Renal pelvis (tissue), 12 donors: ENCODE measurements at places on chromosomes 12 and 14. TPM values are rescaled to one million over a fixed set of nuclear protein-coding genes. Genes with fewer than 3 reads are reported as not detected.
A peak's percentile ranks its signal among the peaks of the same experiment; 100 is the strongest.

GRCh38 chr12:107399046-107399445 is 286.6 kb upstream of the PWP1 start:
- DNase-seq, result no peak

DNA sequence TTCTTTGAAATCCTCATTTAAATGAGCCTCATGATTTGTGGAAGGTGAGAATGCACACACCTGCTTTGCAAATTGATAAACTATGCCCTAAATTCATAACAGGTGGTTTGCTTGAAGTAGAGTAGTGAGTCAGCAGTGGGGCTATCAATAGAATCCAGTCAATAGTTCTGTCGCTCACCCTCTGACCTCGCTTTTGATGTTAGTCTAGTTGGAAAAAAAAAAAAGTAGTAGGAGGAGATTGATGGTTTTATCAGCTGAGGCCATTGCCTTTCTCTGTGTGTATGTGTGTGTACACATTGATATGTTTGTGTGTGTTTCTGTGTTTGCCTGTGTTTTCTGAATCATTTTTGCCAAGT is 267.3 kb downstream of the SNAPC1 start:
- no peak for DNase-seq

- DNase-seq, result no peak
These were observed 77.0 kb downstream of the EPS8 start for GRCh38 chr12:15712160-15712559.

TSPAN11 gene
- polyA plus RNA-seq, result 6.3 TPM

DNA sequence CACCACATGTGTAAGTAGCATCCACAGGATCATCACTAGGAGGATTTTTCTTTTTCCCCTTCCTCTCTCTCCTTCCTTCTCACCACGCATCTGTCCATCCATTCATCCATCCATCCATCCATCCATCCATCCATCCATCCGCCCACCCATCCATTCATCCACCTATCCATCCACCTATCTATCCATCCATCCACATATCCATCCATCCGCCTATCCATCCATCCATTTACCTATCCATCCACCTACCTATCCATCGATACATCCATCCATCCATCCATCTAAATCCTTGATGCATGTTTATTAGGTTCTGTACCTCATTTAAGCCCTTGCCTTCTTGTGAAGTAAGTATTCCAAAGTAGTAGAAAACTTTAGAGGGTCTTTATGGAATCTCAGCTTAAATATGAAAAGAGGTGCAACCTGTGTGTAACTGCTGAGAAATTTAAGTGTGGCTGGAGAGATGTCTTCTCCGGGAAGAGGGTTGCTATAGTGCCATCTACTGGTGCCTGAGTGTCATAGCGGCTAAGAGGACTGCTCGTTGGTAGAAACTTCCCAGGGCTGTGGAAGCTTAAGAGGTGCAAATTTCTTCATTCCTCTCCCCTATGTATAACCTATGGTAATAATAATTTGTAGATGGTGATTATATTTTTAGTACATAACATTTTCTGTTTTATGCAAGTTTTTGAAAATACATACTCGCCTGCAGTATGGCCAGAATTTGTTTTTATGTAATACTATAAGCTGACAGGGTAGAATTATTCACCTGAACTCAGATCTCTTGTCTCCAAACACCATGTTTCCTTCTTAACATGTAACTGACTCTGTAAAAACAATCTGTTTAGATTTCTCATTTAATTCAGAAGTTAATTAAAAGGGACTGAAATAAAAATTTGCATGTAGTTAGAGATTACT is 46.0 kb downstream of the MYO1H start:
- peak; percentile 52 for DNase-seq

SIX6 gene
- not detected for polyA plus RNA-seq

DNA sequence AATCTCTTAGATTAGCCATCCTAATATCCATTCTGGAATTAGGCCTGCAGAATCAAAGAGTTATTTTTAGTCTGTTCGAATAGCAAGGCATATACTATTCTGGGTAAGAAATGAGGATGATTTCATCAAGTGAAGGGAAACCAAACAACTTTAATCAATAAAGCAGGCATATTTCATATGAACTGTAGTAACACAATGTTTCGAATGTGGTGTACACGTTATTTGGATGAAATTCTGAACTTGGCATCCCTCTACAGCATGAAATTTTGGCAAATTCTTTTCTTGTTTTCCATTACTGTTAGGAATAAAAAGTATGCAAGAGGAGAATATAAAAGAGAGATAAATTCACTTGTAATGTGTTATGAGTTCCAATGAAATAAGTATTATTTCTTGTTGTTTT is 1233.3 kb upstream of the SEL1L start:
- no peak for DNase-seq

SCN8A gene
- 1.6 TPM for polyA plus RNA-seq

ANKRD13A gene
- 33.7 TPM for polyA plus RNA-seq

DNA sequence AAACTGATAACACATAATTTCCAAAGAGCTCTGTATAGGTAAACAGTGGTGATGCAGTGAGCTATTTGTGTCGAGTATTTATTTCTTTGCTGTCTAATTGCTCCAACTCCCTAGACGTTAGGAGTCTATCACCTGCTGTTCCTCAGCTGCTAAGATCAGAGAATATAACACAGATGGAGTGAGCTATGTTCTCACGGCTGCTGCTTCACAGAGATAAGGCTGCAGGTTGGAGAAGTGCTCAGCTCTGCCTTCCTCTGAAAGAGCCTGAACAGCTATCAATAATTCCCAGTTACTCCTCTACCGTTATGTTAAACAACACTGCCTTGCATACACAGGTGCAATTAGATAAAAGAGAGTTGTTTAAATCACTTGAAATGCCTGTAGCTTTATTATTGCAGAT is 103.2 kb upstream of the MDGA2 start:
- no peak for DNase-seq

GRCh38 chr14:77143071-77143470 is 1.5 kb upstream of the ZDHHC22 start:
- no peak for DNase-seq

DNA sequence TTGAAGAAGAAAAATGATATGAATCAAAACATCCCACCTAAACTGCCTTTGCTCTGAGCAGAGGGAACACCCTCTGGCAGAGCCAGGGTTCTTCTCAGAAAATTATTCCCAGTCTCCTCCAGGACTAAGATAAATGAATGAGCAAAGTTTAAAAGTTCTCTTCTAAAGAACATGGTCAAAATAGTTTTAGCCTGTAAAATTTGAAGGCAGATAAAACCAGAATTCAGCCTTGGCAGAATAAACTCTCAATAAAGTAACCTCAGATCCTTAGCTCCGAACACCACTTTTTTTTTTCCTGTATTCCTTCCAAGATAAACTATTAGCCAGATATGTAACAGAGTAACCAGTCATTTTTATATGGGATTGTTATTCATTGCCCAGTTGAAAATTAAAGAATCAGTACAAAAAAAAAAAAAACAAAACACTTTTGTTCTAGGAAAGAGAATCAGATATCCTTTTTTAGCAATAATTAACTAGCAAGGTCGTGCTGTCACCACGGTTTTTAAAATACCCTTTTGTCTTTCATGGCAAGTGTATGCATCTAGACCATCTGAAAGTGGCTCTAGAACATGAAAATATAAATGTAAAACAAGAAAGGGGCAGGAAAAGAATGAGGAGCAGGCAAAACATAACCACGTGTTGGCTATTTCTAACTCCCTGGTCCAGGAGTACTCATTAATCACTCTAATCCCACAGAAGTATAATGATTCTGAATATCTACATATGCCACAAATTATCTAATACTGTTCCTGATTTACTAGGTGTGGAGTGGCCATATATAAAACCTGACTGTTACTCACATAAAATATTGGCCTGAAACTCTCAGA is 60.8 kb downstream of the CAPZA3 start:
- no peak for DNase-seq

DNA sequence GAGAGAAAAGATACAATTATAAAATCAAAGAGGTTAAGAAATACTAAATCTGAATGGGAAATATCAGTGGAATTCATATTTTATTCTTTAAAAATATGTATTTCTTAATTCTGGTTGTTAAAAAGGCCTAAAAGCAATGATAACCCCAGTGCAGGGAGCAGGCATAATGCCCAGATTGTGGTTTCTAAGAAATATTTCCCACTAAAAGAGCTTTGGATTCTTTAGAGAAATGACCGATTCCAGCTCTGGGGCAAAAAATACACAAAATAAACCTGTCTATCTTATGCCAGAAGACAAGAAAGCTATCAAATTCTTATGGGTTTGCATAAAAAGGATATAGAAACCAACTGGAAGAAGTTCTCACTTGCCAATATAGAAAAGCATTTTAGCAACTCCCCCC is 71.6 kb downstream of the PDE6H start:
- DNase-seq, result peak; percentile 24

- DNase-seq, result no peak
These were observed 13.5 kb upstream of the TAS2R46 start for GRCh38 chr12:11075642-11076041.

TSPAN19 gene
- 0.90 TPM for polyA plus RNA-seq

GRCh38 chr12:117774941-117775775 is 193.6 kb downstream of the KSR2 start:
- no peak for DNase-seq

GZMB gene
- not detected for polyA plus RNA-seq

DNA sequence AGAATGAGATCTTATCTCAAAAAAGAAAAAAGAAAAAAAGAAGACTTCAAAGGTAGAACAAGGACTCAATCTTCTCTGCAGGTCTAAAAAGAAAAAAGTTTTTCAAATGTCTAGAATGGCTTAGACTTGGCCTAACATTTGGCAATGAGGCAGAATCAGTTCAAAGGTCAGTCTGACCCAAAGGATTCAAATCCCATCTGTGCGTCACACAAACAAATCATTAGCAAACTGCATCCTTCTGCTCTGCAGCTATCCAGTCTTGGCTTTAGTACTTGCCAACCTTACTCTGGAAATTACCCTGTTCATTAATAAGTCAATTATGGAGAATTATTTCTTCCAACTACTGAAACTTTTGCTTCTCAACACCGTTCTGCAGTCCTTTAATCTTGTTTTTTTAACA is 3.1 kb downstream of the YAF2 start:
- DNase-seq, result no peak

GPR84 gene
- polyA plus RNA-seq, result 0.16 TPM

DNA sequence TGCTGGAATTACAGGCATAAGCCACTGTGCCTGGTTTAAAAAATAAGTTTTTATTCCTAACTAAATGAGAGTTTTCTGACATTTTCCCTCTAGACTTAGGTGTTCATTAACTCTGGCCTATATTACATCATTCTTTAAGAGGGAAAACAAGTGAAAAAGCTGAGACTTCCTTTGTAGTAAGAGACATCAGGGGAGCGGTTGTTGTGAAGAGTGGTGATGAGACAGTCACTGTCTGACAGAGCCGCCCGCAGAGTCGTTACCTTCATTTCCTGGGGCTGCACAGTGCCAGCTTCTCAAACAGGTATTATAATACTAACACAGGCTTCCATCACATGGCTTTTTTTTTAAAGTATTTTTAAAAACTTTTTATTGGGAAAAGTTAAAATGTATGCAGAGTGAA is 19.7 kb upstream of the TDRD9 start:
- DNase-seq, result no peak

DNA sequence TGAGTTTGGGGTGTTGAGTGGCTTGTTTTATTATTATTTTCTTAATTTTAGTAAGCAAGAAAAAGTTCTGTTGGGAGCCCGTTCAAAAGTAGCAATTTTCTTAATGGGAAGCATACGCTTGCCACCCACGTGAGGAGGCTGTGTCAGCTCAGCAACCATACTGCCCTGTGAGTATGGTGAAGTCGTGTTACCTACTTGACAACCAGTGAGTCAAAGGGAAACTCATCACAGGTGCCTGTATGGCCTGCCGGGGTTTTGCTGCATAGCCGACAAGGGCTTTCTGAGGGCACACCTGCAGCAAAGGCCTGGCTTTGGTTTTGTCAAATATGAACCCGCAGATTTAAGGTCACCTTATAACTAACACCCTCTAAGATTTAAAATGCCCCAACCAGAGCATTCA is 31.1 kb downstream of the PITPNM2 start:
- DNase-seq, result no peak
